ENCODE measurements at places on chromosomes 2 and 18.

GRCh38 chr2:125274718-125275117, 1249.6 kb downstream of the CNTNAP5 start:
- DNase-seq = no peak

DNA sequence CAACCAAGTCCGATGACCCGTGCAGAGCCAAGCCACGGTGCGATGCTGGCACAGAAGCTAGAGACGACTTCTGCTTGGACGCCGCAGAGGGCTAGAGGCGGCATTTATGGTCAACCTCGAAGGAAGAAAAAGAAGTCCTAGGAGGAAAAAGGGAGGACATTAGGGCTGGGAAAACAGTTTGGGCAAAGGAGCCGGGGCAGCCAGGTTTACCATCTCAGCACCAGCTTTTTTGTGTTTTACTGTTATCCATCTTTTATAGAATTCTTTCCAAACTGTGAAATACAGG, 643 bp upstream of the DTNB start:
- no peak for DNase-seq

GRCh38 chr2:33215299-33215698, 261.1 kb upstream of the RASGRP3 start:
- no peak for DNase-seq

GRCh38 chr18:79802298-79802697, 4.6 kb downstream of the KCNG2 start:
- no peak for DNase-seq

DNA sequence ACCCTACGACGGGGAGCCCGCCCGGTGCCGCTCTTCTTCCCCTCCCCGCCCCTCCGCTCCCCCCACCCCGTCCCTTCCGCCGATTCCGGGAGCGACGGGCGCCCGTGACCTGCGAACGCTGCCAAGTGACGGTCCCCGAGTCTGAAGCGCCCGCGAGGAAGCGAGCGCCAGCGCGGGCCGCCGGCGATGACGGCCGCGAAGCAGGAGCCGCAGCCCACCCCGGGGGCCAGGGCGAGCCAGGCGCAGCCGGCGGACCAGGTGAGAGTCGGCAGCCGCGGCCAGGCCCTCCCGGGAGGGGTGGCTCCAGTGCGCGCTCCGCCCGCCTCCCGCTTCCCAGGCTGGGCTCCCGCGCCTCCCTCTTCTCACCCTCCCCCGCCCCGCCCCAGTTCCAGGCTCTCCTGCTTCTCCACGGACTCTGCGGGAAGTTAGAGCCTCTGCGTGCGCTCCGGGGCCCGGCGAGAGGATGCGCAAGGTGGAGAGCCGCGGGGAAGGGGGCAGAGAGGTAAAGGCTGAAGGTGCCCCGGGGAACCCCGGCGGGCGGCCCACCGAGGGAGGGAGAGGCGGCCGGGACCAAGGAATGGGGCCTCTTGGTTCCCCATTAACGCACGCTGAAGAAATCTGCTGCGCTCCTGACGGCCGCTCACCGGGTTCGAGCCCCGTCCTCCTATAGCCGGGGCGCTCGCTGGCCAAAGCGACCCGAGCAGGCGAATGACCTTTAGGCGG, 719.5 kb downstream of the DPP10 start:
- DNase-seq = no peak

GRCh38 chr2:219396863-219397457, 9.2 kb upstream of the DNPEP start:
- DNase-seq = no peak

Measured in activated CD4-positive, alpha-beta T cell treated with anti-CD3 and anti-CD28 coated beads for 4 hours (primary cell).